ENCODE measurements at places on chromosomes 13 and 19. TPM values are rescaled to one million over a fixed set of nuclear protein-coding genes. Genes with fewer than 3 reads are reported as not detected.

DNA sequence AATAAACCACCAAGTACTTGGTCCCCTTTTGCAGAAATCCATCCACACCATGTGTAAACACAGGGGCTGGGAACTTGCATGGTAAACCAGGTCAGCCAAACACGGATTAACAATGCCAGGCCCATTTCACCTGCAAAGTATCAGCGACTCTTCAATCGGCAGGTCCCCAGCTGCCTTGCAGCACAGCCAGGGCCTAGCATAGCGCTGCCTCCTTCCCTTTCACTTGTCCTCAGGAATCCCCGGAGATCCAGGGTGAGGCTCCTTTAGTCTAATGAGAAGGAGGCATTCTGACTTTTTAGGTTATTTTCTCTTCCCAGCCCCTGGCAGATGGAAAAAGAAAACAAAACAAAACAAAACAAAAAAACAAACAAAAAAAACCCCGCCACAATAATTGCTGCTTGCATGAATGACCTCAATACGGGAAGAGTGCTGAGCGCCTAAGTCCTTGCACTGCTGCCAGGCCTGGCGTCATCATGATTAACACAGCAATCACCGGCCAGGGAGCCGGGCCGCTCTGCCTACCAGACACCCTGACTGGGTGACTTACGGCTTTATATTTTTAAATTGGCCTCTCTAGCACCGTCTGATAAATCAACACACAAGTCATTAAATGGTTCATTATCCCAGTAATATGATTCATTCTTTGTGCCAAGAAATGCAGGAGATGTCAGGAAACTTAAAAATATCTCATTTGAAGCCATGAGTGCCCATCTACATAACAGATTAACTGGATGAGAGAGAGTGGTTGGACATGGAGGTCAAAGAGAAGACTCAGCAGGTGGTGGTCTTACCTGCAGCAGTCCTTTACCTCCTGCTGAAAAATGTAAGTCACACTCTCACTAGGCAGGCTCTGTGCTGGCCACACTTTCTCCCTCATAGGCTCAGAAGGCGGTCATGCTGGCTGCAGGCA, 692.7 kb downstream of the UQCRFS1 start:
- DNase-seq = peak; percentile 31

DNA sequence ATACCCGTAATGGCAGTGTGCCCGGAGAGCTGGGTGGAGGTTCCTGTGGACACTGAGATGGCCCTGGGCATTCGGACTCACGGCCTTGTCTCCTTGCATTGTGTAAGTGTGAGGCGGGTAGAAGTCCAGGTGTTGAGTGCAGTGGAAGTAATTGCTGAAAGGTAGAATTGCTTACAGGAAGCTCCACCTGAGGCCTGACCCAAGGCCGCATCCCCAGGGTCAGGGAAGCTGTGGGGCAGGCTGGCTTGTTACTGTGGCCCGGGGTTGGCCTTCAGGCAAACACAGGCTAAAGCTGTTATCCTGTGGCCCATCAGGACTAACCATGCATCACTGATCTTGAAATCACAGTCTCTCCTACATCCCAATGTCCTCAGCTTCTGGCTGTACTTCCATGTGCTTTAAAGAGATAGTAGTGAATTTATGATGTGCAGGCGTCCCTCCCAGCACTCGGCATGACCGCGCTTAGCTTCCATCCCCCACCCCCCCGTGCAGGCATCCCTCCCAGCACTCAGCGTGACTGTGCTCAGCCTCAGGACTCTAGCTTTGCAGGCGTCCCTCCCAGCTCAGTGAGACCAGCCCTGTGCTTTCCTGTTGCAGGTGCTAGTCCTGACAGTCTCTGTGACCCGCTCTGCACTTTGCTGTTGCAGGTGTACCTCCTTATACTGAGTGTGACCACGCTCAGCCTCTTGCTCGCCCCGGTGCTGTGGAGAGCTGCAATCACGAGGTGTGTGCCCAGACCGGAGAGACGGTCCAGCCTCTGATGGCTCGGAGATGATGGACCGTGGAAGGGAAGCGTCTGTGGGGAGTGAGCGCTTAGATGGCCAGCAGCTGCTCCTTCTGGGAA, 35.6 kb upstream of the TFDP1 start:
- peak; percentile 23 for DNase-seq

GRCh38 chr19:29760752-29761502, 45.9 kb upstream of the C19orf12 start:
- DNase-seq = no peak

- peak; percentile 60 for DNase-seq
These were observed 190.9 kb downstream of the COL4A1 start for GRCh38 chr13:110116072-110116487.

- DNase-seq = no peak
These were observed 75.3 kb downstream of the TEX29 start for GRCh38 chr13:111395511-111396393.

DNA sequence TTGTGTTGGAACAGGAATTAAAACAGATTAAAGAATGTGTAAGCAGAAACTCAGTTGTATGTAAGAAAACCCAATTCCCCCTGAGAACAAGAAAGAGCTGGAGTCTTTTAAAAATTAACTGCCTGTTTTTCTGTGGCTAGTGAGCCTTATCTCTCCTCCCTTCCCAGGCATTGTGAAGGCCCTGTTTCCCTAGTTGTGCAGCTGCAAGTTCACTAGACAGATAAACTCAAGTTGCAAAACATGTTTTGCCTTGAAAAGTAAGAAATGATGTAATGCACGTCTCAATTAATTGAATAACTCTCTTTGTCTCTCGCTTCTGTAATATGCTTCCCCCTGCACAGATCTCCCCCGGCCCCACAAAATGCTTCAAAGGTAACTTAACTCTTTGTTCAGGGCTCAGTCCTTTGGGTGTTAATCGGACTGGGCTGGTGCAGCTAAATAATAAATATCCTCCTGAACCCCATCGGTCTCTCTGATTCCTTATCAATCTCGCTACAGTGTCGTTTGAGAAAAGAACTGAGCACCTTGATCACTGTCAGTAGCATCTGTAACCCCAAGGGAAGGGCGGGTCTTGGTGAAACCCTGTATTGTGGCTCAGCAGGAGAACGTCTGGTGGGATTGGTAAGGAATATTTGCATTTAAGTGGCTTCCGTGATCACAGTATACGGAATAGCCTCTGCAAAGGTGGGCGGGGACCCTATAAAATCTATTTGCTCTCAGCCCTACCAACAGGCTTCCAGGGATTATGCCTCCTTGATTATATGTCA, 1.6 kb upstream of the ZNF556 start:
- DNase-seq = no peak

- peak; percentile 44 for DNase-seq
These were observed 23.0 kb upstream of the NDFIP2 start for GRCh38 chr13:79457948-79458347.

- no peak for DNase-seq
These were observed 27.1 kb downstream of the STK24 start for GRCh38 chr13:98549728-98550317.

DNA sequence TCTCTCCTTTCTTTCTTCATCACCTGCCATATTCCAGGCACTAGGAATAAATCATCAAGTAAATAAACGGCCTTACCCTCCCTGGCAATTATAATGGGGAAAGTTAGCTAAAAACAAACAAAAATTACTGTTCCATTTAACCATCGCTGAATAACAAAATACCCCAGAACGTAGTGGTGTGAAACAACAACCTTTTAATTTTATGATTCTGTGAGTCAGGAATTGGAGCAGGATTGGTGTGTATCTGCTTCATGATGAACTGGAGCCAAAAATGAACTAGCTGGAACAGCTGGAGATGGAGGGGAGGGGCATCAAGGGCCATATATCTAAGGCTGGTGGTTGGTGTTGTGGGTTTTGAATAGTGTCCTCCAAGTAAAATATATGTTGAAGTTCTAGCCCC, 3.7 kb upstream of the CADM4 start:
- peak; percentile 15 for DNase-seq

DNA sequence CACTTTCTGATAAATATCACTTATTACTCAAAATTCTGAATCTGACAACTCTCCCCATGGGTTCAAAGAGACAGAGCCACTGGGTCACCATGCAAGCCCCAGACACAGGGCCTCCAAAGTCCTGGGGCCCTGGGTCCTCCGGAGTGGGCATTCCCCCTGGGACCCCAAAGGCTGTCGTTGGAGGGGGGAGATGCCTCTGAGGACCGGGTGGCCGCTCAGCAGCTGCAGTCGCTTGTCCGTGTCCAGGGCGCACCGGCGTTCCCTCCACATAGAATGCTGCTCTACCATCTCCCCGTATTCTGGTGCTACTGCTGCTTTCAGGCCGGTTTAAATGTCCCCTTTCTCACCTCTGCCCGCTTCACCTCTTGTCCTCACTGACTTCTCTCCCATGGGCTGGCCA, 246.1 kb downstream of the TEX29 start:
- DNase-seq = no peak

- peak; percentile 44 for DNase-seq
These were observed 31.6 kb upstream of the GAS6 start for GRCh38 chr13:113895436-113895835.

DNA sequence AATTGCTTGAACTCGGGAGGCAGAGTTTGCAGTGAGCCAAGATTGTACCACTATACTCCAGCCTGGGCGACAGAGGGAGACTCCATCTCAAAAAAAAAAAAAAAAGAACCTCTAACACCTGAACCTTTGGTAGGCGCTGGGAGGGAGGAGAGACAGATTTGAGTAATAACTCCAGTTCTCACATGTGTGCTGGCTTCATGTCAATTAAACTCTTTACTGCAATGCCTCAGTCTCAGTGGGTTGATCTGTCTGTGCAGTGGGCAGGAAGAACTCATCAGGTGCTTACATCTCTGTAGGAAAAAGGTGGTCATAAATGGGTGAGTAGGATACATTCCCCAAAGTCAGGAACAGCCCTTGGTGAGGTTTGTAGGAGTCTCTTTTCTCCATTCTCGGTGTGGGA, 85.1 kb upstream of the ABCC4 start:
- DNase-seq = no peak

DNA sequence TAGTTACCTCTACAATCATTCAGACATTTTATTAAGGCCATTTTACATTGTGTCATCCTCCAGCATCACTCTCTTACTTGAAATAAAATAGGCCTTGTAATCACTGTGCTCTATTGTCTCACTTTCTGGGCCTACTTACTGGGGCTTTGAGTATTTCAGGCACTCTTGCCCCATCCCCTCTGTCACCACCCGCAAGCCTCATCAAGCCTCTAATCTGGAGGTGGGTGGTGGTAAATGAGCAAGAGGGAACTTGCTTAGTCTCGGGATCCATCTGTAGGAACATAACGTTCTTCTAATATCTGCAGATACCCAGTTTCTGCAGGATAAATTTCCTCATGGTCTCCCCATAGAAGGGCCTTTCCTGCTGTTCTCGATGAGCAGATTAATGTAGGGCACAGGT, 19.4 kb upstream of the GPR18 start:
- DNase-seq = no peak

DNA sequence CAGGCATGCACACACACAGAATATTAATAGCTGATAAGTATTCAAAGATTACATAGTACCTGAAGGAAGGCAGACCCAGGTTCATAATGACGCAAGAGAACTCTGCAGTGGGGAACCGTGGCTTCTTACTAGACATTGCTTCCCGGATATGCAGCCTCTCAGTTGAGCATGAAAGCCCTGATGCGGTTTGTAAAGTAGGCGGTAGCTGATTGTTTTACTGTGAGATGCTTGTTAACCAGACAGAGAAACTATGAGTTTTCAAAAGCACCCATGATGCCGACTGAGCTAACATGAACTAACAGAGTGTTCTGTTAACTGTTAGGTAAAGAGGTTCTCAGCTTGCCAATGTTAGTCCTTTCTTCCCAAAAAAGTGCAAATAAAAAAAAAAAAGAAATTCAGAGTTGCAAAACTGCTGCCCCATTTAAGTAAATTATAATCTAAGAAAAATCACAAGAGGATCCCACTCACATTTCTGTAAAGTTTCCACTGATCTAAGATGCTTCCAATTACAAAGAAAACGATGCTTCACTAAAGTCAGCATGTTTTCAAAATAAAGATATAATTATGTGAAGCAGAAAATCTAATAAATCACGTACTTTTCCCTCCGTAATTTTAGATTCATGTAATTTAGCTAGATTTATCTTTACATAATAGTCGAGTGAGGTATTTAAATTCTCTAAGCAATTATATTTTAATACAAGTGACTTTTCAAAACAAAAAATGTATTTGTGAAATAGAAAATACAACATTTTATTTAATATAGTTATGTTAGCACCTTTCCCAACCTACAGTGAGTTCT, 2.2 kb downstream of the FLT1 start:
- no peak for DNase-seq

- DNase-seq = peak; percentile 59
These were observed 2.0 kb downstream of the ZFP36 start for GRCh38 chr19:39408392-39409207.

- no peak for DNase-seq
These were observed 38.7 kb downstream of the ELF1 start for GRCh38 chr13:40980461-40980860.

DNA sequence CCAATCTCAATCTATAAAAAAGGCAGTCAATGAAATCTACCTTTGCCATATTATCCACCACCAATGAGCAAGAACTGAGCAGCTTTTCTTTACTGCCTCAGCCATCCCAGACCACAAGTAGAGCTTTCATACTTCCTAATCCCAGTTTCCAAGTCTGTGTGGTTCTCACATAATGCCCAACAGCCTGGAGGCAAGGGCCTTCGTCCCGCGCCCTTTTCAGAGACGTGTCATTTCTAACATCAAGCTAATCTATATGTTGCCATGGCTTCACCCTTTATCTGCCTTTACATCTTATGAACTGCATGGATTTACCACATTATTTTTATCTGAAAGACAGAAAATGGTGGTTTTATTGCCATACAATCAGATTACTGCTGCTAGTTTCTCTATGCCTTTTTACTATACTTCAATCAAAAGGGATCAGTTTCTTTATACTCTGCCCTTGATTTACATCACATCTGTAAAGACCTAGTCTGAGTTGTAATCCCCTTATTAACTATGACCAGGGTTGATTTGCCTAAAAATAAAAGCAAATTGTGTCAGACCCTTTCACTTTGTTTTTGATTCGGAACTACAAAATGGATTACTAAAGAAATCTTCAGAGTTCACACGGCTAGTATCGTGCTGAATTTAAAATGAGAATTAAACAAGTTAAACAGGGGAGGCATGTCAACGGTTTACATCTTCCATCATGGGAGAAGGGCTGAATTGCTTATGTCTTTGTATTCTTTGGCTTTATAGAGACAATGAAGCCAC, 5.9 kb downstream of the EFNB2 start:
- no peak for DNase-seq

- DNase-seq = no peak
These were observed 199.0 kb upstream of the RXFP2 start for GRCh38 chr13:31540281-31540680.

DNA sequence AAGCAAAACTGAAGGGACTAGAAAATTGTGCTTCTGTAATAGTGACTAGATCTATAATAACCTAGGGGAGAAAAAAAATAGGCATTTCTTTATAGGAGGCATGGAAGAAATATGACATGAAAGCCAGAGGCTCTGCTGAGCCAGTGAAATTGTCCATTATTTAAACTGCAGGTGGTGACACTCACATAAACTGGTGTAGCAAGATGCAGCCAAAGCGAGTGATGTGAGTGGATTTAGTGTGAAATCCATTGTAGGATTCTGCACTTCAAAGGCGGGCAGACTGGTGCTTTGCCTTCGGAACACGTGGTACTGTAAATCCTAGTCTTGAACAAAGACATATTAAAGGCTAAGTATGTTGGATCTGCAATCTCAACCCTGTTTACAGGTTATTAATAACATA, 361.9 kb downstream of the TBC1D4 start:
- DNase-seq = no peak

GRCh38 chr13:77502104-77502720, 33.3 kb upstream of the SCEL start:
- no peak for DNase-seq

Gene METTL21C
- total RNA-seq = 1.8 TPM

Gene GPR4
- not detected for total RNA-seq

Gene TTYH1
- not detected for total RNA-seq

Gene PSG11
- total RNA-seq = not detected

Gene CYP2A6
- total RNA-seq = not detected

Gene HNRNPUL1
- 98.4 TPM for total RNA-seq

Gene ZNF599
- 11.6 TPM for total RNA-seq

Gene FFAR3
- total RNA-seq = not detected
